Osteocyte (in vitro differentiated cells): ENCODE measurements at places on chromosomes 4 and X. TPM values are rescaled to one million over a fixed set of nuclear protein-coding genes. Genes with fewer than 3 reads are reported as not detected.

The GLUD2 gene
- 0.31 and 0.40 TPM in 2 replicates for total RNA-seq

The IL1RAPL2 gene
- not detected in 2 replicates for total RNA-seq

The RS1 gene
- not detected in 2 replicates for total RNA-seq

The PCYT1B gene
- 1.0 and 1.1 TPM in 2 replicates for total RNA-seq

GRCh38 chr4:52116641-52117040, 65.5 kb downstream of the SPATA18 start:
- H3K27ac ChIP-seq = no peak overlapping the region
- H3K4me1 ChIP-seq = peaks cover 7% of the 10 kb centered on the region
- H3K27me3 ChIP-seq = peaks cover 24% of the 10 kb centered on the region
- DNase-seq = no peak
- H3K4me3 ChIP-seq = no peak overlapping the region

- H3K36me3 ChIP-seq = peaks cover 3% of the 10 kb centered on the region
- peak overlapping the region; percentile 52 for H3K27ac ChIP-seq
- DNase-seq = no peak
These were observed 32.1 kb downstream of the TMEM131L start for GRCh38 chr4:153497988-153498967.

GRCh38 chr4:157076578-157076947, 613 bp downstream of the GLRB start:
- H3K4me1 ChIP-seq = peaks cover 21% of the 10 kb centered on the region
- H3K27ac ChIP-seq = peak overlapping the region; percentile 38
- peak overlapping the region; percentile 83 for H3K4me3 ChIP-seq
- peaks cover 4% of the 10 kb centered on the region for H3K36me3 ChIP-seq
- DNase-seq = no peak

DNA sequence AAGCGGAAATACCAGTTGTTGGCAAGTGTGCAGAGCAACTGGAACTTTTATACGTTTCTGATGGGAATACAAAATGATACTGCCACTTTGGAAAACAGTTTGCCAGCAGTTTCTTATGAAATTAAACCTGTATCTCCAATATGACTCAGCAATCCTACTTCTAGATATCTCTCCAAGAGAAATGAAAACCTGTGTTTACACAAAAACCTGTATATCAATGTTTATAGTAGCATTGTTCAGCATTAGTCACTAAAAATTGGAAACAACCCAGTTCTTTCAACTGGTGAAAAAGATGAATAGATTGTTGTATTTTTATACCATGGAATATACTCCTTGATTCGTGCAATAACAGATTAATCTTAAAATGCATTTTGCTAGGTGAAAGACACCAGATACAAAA, 26.8 kb downstream of the ATP7A start:
- no peaks in the 10 kb centered on the region for H3K27me3 ChIP-seq
- no peak overlapping the region for H3K4me3 ChIP-seq

- no peaks in the 10 kb centered on the region for H3K4me1 ChIP-seq
- H3K27ac ChIP-seq = no peak overlapping the region
- no peaks in the 10 kb centered on the region for H3K36me3 ChIP-seq
- DNase-seq = no peak
- H3K27me3 ChIP-seq = peaks cover 58% of the 10 kb centered on the region
- H3K4me3 ChIP-seq = no peak overlapping the region
These were observed 111.9 kb downstream of the GABRB1 start for GRCh38 chr4:47143261-47143660.

GRCh38 chrX:73922856-73923455, 360.0 kb downstream of the CHIC1 start:
- no peak for DNase-seq
- no peaks in the 10 kb centered on the region for H3K36me3 ChIP-seq
- H3K27me3 ChIP-seq = no peaks in the 10 kb centered on the region
- no peak overlapping the region for H3K4me3 ChIP-seq

DNA sequence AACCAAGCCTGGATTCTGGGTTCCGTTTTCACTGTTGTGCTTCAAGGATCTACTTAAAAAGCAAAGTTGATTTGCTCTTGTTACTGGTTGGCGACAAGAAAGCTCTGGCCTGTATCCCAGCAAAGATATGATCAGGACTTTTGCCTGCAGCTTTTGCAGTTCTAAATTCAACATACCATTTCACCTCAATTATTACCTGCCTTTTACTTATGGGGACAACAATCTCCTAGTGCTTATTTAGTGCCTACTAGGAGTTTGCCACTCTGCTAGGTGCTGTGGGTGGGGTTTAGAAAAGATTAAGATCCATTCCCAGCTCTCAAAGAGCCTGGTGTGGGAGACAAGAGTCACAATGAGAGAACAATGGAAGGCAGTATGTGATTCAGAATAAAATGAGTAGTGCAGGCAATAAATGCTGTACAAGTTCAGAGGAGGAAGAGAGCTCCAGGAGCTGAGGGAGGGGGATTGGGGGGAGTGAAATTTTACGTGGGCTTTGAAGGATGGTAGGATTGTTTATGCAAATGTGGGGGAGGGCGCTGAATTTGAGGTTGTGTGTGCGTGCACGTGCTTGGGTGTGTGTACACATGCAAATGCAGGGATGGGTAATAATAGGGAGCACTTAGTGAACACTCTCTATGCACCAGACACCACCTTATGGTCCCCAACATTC, 5.0 kb upstream of the TMEM164 start:
- H3K36me3 ChIP-seq = no peaks in the 10 kb centered on the region
- no peak overlapping the region for H3K27ac ChIP-seq
- no peak for DNase-seq
- no peak overlapping the region for H3K4me3 ChIP-seq
- H3K27me3 ChIP-seq = peaks cover 29% of the 10 kb centered on the region

DNA sequence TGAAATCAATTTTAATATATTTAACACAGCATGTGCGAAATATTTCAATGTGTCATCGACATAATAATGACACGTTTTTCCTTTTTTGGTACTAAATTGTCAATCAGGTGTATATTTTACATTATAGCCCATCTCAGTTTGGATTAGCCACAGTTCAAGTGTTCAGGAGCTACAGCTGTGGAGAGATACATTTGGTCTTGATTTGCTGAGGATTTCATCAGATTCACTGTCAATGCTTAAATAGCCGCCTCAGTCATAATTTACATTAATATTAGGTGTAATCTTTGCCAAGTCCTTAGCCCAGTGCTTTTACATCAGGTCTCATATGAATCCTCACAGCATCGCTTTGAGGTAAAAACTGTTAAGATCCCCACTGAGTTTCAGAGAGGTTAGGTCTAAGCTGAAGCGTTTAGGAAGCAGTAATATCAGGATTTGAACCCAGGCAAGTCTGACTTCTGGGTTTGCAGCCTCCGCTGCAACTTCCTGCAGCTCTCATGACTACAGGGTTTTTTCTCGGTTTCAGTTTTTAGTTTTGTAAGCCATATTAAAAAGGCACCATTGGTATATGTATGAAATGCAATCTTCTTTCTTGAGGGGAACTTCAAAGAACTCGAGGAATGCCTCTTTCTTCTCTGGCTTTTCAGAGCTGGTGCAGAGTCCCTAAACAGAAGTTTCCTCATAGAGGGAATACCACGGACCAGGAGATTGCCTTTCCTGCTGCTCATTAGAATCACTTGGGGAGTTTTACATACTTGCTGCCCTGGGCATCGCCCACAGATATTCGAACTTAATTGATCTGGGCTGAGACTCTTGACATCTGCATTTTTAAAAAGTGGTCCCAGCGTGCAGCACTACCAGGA, 6.4 kb downstream of the MTM1 start:
- peak overlapping the region; percentile 68 for H3K27ac ChIP-seq
- H3K4me1 ChIP-seq = peaks cover 47% of the 10 kb centered on the region
- no peaks in the 10 kb centered on the region for H3K36me3 ChIP-seq
- H3K27me3 ChIP-seq = no peaks in the 10 kb centered on the region

- no peaks in the 10 kb centered on the region for H3K36me3 ChIP-seq
- no peak for DNase-seq
- no peaks in the 10 kb centered on the region for H3K4me1 ChIP-seq
- no peak overlapping the region for H3K4me3 ChIP-seq
These were observed 128.3 kb upstream of the EPHA5 start for GRCh38 chr4:65798498-65799127.

DNA sequence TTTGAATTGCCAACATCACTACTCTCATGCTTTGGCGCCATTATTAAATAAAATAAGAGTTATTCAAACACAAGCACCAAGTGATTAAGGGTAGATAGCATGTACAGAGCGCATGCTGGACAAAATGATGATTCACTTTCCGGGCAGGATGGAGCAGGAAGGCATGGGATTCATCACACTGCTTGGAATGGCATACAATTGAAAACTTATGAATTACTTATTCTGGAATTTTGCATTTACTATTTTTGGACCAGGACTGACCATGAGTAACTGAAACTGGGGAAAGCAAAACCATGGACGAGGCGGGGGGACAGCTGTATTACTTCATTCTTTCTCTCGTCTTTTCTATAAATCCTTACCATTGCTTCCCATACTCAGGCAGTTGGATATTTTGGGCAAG, 28.5 kb upstream of the FGF5 start:
- H3K27me3 ChIP-seq = no peaks in the 10 kb centered on the region
- no peaks in the 10 kb centered on the region for H3K36me3 ChIP-seq
- H3K4me3 ChIP-seq = peak overlapping the region; percentile 27
- peaks cover 25% of the 10 kb centered on the region for H3K4me1 ChIP-seq
- DNase-seq = no peak
- H3K27ac ChIP-seq = no peak overlapping the region

- H3K27me3 ChIP-seq = no peaks in the 10 kb centered on the region
- no peak overlapping the region for H3K27ac ChIP-seq
- H3K36me3 ChIP-seq = peaks cover 17% of the 10 kb centered on the region
- no peak for DNase-seq
These were observed 665 bp downstream of the PSMD10 start for GRCh38 chrX:108090491-108091263.

DNA sequence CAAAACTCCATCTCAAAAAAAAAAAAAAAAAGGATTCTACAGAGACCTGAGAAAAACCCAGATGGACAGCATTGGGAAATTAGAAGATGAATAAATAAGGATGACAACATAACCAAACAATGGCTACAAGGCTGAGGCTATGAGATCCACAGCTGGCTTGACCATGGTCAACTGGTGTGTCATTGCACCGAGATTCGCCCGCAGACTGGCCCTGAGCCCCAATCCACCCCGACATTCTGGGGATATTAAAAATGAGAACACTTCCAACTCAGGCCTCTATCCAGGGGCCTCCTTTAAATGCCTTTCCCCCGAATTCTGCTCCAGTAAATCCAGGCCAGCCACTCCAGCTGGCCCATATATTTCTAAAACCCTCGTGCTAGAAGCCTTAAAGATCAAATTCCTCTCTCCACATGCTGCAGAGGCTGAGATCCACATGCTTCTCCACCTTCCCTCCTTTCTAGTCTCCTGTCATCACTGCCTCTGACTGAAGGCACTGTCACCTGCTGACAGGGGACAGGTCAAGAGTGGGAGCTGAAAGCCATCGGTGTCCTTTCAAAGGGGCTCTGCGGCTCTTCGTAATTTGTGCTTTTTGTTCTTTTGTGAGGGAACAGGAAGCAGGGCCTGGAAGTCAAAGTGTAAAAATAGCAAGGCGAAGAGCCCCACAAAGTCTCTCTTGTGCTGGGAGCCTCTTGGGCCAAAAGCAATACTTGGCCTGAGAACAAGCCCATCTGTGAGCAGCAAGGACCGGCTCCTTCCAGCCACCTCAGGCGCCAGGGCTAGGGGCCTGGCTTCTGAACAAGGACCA, 203.7 kb downstream of the NSUN7 start:
- DNase-seq = no peak
- H3K27me3 ChIP-seq = no peaks in the 10 kb centered on the region
- no peak overlapping the region for H3K4me3 ChIP-seq
- H3K27ac ChIP-seq = peak overlapping the region; percentile 5
- H3K4me1 ChIP-seq = peaks cover 34% of the 10 kb centered on the region
- H3K36me3 ChIP-seq = peaks cover 5% of the 10 kb centered on the region

- H3K36me3 ChIP-seq = no peaks in the 10 kb centered on the region
- DNase-seq = no peak
- H3K4me1 ChIP-seq = peaks cover 7% of the 10 kb centered on the region
- H3K4me3 ChIP-seq = no peak overlapping the region
These were observed 19.4 kb upstream of the AFAP1 start for GRCh38 chr4:7959078-7959477.

GRCh38 chr4:138450546-138451275, 208.6 kb upstream of the SLC7A11 start:
- no peak for DNase-seq
- no peak overlapping the region for H3K27ac ChIP-seq
- H3K36me3 ChIP-seq = no peaks in the 10 kb centered on the region
- no peaks in the 10 kb centered on the region for H3K27me3 ChIP-seq
- H3K4me1 ChIP-seq = no peaks in the 10 kb centered on the region

DNA sequence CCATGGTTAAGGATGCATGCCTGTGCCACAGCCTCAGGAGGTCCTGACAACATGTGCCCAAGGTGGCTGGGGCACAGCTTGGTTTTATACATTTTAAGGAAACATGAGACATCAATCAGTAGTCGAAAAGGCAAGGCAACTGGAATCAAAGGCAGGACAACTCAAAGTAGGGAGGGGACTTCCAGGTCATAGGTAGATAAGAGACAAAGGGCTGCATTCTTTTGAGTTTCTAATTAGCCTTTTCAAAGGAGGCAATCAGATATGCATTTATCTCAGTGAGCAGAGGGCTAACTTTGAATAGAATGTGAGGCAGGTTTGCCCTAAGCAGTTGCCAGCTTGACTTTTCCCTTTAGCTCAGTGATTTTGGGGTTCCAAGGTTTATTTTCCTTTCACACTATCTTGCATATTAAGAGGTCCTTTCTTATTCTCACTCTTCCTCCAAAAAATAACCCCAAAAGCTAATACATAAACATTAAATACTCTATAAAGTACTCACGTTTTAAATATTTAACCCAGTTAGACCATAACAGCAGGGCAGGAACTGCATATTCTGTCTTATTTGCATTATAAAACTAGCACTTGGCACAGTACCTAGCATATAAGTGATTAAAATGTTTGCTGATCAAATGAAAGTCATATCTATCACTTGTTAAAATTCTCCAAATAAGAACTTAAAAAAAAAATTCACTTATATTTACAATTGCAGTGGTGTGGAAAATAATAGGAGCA, 36.3 kb upstream of the UGT8 start:
- no peak for DNase-seq
- H3K36me3 ChIP-seq = no peaks in the 10 kb centered on the region
- peaks cover 16% of the 10 kb centered on the region for H3K27me3 ChIP-seq

DNA sequence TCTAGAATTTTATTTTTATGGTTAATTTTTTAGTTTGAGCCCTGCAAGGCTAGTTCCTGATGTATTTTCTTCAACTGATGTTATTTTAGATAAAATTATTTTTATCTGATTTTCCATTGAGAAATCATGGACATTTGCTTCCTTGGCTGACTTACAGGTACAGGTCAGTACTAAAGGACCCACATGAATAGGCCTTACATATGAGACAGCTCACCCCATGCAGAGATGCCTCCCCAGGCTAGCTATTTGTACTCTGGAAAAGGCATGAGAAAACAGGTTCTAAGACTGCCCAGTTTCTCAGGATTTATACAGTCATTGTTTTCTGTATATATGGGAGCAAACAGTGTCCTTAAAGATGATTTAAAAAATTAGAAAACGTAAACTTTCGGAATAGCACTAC, 255.5 kb downstream of the BMPR1B start:
- no peak for DNase-seq

GRCh38 chr4:187304133-187304532, 580.5 kb upstream of the FAT1 start:
- peaks cover 48% of the 10 kb centered on the region for H3K4me1 ChIP-seq
- DNase-seq = no peak
- H3K36me3 ChIP-seq = no peaks in the 10 kb centered on the region
- H3K4me3 ChIP-seq = no peak overlapping the region
- H3K27me3 ChIP-seq = no peaks in the 10 kb centered on the region

GRCh38 chr4:150584111-150584915, 2.4 kb downstream of the MAB21L2 start:
- H3K36me3 ChIP-seq = peaks cover 22% of the 10 kb centered on the region
- H3K4me1 ChIP-seq = peaks cover 41% of the 10 kb centered on the region
- no peaks in the 10 kb centered on the region for H3K27me3 ChIP-seq
- peak overlapping the region; percentile 99 for H3K4me3 ChIP-seq
- DNase-seq = no peak
- H3K27ac ChIP-seq = peak overlapping the region; percentile 98
